ENCODE measurements at places on chromosomes 2 and 18.

DNA sequence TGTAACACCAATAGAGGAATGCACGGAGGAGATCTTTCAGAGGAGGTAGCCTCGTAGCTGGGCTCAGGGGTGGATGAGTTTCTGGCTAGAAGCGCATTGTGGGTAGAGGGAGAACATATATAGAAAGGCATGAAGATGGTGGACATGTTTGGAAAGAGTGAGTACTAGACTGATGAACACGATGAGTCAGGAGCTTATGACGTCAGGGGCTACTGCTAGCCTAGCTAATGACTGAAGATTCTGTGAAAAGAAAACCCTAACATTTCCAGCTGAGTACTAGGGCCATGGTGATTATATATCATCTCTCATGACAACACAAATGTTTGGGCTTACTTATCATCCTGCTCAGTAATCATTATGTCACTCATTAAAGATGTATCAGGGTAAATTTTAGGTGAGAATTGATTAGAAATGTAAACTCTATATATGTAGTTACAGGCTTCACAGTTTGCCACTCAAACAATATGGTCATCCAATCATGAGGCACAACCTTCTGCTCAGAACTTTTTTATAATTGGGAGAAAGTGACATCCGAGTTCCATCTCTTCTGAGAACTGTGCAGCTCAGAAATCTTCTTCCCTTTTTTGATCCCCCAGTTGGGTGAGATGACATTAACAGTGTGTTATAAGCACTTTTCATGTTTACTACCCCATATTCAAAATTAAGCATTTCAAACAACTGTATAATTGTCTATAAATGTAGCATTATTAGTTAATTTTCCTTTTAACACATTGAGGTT is 22.2 kb upstream of the IL1RN start:
- DNase-seq, result no peak

GRCh38 chr18:72922895-72923294 is 55.1 kb upstream of the NETO1 start:
- DNase-seq, result no peak

- DNase-seq, result no peak
Observed at GRCh38 chr2:197706839-197707207, 1.7 kb downstream of the MARS2 start.

- peak; percentile 21 for DNase-seq
Observed at GRCh38 chr2:146734042-146734820, 1110.6 kb upstream of the ACVR2A start.

DNA sequence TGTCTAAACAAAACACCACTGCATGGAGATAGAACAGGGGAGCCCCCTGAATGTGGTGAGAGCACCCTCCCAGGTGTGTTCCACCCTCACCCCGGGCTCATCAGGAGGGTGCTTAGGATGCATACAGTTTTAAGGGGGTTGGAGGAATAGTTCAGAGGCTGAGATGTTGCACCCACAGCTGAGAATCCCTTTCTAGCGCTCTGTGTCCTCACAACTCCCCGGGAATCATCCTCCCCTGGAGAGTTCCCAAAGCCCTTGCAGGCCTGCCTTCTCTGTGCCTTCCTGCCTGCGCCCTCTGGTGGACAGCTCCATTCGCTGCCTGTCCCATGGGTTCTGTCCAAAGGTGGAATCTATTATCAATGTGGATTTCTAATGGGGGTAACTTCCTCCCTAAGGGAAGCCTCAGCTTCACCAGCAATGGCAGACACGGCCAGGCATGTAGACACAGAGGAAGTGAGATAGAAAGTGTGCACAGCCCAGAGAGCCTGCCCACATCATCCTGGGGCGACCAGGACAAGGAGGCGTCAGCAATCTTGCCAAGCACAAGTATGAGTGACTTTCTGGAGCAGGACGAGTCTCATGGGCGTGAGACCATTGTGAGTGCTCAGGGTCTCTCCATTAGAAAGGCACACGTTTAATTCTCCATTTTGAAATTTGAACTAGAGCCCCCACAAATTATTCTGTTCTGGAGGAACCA is 1.2 kb upstream of the UGT1A5 start:
- peak; percentile 73 for DNase-seq

GRCh38 chr2:15912203-15912602 is 28.1 kb upstream of the MYCN start:
- no peak for DNase-seq

GRCh38 chr2:216911886-216912285 is 52.0 kb upstream of the TNP1 start:
- no peak for DNase-seq

DNA sequence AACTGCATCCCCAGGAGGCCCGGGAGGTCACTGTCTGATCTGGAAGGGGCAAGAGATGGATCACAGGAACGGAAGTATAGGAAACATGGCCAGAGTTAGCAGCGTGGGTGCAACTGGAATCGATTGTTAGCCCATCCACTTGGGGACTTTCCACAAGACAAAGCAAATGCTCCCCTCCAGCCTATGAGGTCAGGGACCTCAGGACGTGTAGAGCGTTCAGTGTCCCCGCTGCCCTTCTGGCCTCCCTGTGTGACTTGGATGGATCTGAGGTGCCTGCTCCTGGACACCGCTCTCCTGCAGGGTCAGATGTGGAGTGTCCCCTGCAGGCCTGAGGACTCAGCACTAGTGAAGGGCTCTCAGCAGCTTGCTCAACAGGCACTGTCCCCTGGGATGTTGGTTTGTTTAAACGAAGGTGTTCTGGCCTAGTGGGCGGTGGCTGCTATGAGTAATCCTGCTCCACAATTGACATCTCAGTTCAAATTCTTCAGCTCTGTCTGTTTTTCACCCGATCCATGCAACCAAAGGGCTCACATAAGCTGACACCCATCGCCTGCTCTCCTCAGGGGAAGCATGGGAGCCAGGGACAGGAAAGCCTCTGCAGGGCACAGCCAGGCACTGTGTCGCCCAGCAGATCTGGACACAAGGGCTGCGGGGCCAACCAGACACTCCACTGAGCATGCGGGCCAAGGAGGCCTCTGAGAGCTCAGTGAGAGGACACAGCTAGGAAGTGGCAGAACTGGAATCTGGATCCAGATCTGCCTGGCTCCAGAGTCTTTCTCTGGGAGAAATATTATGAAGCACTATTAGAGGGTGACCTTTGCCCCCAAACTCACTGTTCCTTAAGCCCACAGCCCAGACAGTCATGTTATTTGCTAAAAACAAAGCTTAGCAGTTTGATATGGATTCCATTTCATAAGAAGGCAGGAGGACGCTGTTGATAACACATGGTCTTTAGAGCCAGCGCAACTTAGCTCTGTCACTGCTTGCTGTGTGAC is 78.5 kb downstream of the RHOB start:
- peak; percentile 22 for DNase-seq

- no peak for DNase-seq
Observed at GRCh38 chr2:67797801-67798540, 264.8 kb downstream of the C1D start.

DNA sequence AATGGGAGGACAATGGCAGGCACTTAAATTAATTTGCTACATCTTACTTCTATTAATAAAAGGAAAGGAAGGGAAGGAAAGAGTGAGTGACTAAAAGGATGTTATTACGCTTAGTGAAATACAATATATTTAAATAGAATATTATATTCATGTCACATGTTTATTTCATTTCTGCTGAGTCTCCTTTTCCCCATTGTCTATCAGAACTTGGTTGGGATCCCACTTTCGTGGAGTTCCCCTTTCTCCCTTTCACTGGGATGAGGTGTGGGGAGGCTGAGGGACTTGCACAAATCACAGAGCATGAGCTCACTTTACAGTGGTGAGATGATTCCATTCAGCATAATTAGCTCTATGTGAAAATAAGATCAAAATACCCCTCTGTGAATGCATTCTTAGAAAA is 730.6 kb downstream of the TSN start:
- DNase-seq, result no peak

DNA sequence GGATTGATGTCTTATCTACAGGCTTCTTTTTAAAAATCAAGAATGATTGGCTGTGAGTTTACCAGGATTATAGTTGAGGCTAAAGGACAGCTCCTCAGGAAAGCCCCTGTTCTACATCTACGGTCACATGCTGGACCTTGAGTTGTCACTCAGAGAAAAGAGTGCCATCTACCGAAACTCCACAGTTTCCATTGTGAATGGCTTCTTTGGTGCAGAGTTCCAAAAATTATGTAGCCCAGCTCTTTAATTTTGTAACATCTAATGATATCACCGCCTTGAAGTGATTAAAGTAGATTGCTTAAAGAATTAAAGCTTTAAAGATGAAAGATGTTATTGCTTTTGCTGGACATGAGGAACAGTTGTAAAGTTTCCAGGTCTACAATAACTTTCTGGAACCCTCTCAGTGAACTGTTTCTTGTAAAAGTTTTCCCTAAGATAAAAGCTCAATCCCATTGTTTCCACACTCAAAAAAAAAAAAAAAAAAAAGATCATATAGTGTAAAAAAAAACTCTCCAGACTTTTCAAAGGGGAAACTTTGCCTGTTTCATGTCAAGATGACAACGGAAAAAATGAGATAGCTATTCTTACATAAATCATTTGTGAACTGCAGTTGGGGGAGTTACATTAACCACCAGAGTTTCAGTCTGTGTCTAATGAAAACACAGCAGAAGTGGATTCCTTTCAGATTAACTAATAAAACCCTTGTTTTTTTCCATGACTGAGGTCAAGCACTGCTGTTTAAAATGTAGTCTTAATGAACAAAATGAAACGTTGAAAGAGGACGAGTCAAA is 4.3 kb downstream of the COL3A1 start:
- no peak for DNase-seq

GRCh38 chr18:63315131-63315662 is 4.4 kb downstream of the BCL2 start:
- no peak for DNase-seq

DNA sequence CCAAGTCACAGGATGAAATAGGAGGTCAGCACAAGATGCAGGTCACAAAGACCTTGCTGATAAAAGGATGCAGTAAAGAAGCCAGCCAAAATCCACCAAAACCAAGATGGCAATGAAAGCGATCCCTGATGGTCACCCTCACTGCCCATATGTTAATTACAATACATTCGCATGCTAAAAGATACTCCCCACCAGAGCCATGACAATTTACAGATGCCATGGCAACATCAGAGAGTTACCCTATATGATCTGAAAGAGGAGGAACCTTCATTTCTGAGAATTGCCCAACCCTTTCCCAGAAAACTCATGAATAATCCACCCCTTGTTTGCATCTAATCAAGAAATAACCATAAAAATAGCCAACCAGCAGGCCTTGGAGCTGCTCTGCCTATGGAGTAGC is 709.8 kb downstream of the METTL4 start:
- no peak for DNase-seq

DNA sequence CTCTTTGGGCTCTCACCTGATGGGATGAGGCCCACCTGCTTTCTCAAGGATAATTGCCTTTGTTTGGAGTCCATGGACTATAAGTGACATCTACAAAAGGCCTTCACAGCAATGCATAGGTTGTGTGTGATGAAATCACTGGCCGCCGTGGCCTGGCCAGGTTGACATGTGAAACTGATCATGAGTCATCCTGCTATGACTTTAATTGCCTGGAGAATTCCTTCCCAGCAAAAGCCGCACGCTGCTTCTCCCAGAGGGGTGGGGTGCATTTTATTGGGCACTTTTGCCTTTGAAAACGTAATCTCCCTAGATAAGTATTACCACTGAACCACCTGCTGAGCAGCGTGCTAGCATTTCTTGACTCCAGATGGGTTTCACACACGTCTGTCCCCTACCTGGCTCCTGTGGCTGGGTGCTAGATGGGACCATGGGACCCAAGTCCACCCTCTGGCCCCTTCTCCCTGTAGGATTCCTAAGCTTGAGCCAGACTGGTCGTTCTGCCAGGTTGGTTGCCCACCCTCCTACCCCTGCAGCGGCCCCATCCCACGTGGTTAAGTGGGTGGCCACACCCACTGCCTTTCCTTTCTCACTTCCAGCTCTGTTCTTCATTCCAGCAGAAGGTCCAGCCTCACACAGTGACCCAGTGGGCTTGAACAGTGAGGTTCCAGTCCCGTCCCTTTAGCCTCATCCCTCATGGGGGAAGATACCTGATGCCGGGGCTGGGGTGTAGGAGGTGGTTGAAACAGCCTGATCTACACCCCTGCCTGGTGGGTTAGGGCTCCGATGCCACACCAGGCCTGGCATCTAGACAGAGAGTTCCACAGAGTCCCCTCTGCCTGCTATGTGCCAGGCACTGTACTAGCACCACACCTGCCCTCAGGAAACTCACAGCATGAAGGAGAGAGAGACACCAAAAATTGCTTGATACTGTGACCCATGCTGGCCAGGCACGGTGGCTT is 89.6 kb downstream of the GBX2 start:
- DNase-seq, result peak; percentile 93

DNA sequence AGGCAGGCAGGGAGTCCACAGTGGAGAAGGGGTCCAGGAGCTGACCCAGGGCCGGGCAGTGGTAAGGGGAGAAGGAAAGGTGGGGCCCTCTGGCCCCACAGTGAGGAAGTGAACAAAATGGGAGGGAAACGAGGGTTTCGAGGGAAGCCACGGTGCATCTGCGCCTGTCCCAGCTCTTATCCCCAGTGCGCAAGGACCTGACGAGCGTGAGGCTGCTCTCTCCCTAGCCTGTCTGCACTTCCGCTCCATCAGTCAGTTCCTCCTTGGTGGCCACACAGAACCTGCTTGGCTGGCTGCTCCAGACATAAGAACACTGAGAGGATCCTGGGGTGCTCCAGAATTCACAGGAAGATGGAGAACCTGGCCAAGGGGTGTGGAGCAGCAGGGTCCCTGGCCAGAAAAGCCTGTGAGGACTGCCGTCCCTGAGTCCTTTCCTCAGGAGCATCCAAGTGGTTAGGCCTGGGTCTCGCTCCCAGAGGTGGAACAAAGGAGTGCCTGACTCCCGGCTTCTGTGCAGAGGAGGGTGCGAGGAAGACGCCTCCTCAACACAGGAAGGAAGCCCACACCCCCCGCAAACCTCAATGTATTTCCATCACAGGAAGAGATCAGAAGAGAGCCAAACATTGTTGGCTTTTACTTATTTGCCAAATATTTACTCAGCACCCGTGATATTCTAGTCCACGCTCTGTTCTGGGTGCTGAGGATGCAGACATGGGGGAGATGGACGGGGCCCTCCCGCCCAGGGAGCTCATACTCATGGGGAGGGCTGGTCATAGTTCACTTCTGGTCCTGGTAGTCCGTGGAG is 43.7 kb upstream of the SEMA4C start:
- DNase-seq, result no peak

- no peak for DNase-seq
Observed at GRCh38 chr2:226794751-226795171, 4.9 kb downstream of the IRS1 start.

DNA sequence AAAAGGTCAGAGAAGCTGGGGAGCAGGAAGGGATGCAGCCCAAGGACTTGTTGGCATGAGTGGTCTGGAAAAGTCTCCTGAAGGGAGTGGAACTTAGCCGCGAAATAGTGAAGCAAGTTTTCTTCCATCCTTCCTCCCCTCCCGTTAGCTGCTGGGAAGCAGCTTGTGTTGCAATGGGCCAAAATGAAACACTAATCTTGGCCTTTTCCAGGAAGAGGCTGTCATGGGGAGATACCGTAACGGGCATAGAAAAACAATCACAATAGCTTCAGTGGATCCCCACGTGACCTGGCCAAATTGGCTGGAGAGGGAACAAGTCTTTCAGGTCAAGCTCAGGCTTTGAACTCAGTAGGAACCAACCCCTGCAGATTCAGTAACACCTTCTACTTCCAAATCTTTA is 49.3 kb downstream of the SEMA4F start:
- DNase-seq, result no peak

- DNase-seq, result no peak
Observed at GRCh38 chr18:30451981-30452380, 590.6 kb downstream of the DSC3 start.

- DNase-seq, result no peak
Observed at GRCh38 chr18:15165048-15165447, 417.1 kb downstream of the ANKRD30B start.

All from LoVo (cell line).